ENCODE measurements at places on chromosomes 11 and 22.

GRCh38 chr11:72534371-72535193 is 100.3 kb upstream of the CLPB start:
- DNase-seq: no peak

DNA sequence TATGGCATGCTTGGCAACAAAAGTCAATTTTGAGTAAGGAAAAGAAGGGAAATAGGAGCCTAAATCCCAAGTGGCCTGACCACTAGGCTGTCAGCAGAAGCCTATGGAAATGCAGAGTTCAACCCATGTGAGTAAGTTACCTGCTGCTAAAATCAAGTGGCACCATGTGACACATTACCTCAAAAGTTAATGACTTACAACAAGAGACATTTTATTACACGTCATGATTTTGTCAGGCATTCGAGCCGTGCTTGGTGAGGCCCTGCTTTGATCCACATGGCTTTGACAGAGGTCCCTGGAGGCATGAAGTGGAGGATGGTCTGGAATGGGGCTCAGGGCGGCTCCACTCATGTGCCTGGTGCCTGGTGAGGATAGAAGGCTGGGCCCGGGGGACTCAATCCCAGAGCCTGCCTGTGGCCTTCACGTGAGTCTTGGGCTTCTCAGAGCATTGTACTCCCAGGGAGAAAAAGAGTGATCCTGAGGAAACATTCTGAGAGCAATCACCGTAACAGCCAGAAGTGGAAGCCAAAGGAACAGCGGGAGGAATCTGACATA is 339.1 kb upstream of the B3GAT1 start:
- no peak for DNase-seq

GRCh38 chr11:108319541-108320145 is 96.8 kb downstream of the ATM start:
- DNase-seq: no peak

DNA sequence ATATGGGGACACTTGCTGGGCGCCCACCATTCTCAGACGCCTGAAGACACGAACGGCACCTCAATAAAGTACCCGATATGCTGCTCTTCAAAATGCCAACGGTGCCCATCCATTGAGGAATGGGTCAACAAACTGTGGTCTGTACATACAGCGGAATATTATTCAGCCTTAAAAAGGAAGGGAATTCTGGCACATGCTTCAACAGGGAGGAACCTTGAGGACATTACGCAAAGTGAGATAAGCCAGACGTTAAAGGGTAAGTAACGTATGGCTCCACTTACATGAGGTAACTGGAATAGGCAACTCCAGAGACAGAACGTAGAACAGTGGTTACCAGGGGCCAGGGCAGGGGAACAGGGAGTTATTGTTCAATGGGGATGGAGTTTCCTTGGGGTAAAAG is 28.0 kb downstream of the PRDM10 start:
- DNase-seq: no peak

- DNase-seq: no peak
These were observed 48.4 kb upstream of the TP53I11 start for GRCh38 chr11:44999068-44999467.

DNA sequence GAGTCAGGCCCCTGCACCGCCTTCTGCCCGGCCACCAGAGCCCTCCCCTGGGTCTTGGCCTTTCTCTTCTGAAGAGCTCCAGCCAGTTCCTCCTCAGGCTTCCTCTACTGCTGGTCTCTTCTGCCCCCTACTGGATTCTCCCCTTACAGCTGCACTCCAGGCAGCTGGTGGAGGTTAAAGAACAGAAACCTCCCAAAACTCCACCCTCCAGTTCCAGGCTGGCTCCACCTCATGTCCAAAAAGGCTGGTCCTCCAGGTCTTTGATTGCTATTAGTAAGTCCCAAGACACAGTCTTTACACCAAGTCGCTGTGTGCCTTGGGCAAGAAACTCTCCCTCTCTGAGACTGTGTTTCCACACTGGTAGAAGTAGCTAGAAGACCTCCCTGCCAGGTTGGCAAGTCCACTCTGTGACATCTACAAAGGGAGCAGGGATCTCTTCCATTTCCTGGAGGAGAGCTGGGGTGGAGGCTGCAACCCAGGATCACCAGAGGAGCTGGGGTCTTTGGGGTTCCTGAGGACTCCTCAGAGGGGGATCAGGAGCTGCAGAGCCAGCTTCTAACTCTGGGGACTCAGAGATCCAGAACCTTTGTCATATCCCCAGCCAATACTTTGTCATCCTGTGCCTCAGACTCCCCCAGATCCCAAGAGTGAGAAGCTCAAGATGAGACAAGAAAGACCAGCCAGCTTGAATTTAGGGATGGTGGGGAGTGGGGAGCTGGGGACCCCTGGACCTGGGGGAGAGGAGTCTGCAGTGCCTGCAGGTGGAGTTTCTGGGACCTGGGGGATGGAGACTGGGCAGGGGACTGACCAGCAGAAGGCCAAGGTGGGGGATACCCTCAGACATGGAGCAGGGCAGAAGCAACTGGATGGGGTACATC is 3.4 kb upstream of the IGLL5 start:
- peak; percentile 45 for DNase-seq

GRCh38 chr11:113906038-113906437 is 1.4 kb downstream of the HTR3B start:
- no peak for DNase-seq

- no peak for DNase-seq
These were observed 2.3 kb downstream of the NIPSNAP1 start for GRCh38 chr22:29578462-29579200.

GRCh38 chr11:1753229-1753928 is 3.0 kb upstream of the IFITM10 start:
- DNase-seq: no peak

GRCh38 chr11:21552911-21553310 is 640.0 kb upstream of the ANO5 start:
- no peak for DNase-seq

GRCh38 chr11:21056644-21057043 is 387.3 kb downstream of the NELL1 start:
- no peak for DNase-seq

GRCh38 chr11:1983601-1983961 is 14.1 kb downstream of the H19 start:
- DNase-seq: peak; percentile 16

DNA sequence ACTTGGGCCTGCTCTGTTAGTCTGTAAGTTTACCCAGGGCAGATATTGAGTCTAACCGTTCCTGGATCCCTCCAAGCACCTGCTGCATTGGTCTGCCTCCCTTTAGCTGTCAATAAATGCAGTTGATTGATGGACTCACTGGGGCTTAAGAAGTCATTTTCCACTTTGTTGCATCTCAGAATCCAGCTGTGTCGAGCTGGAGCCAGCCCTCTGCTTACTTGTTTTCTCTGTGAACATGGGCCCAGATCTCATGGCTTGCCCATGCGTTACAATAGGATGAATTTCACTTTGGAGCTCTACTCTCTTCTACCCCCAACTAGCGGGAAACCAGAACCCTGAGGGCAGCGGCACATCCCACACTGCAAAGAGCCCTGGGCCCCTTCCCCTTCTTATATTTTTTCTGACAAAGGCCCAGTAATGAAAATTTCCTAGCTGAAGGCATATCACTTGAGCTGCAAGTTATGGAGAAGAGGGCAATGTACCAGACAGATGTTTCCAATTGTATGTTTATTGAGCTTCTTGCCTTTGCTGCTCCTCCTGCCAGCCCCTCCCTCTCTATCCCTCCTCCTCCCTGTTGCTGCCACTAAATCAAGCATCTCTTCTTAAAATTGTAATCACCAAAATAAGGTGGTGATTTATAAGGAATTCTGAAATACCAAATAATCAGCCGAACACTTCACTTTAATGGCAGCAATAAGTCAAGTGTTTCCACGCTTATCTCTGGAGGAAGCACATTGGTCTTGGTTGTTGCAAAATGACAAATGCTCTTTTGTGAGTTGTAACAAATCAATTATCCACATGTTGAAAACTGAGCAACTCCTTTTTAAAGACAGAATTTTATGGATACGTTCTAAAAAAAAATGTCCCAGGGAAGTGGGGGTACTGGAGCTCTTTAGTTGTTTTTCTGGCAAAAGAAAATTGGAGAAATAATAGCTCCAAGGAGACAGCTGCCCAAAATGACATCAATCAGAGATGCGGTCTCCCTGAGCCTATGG is 212.3 kb upstream of the ZBED5 start:
- no peak for DNase-seq

- DNase-seq: no peak
These were observed 33.0 kb upstream of the PAK1 start for GRCh38 chr11:77506857-77507256.

GRCh38 chr11:111402411-111402810 is 23.3 kb upstream of the POU2AF1 start:
- no peak for DNase-seq
